ENCODE measurements at places on chromosomes 6 and 20.

DNA sequence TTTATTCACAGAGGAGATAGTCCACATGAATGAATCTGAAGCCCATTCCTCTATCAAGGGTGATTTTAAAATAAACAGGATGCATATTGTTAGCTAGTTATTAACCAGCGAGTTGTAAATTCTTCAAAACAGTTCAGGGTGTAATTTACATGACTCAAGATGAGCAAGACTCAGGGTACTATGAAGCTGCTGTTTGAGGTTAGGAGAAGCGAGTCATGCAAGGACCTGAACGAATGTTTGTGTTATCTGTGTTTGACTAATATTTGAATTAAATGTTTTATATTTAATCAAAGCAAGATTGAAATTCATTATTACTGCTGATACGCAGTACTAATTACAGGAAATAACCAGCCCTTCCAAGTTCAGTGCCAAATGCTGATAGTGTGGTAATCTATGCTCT, 191.1 kb downstream of the SAMD5 start:
- no peak for DNase-seq

DNA sequence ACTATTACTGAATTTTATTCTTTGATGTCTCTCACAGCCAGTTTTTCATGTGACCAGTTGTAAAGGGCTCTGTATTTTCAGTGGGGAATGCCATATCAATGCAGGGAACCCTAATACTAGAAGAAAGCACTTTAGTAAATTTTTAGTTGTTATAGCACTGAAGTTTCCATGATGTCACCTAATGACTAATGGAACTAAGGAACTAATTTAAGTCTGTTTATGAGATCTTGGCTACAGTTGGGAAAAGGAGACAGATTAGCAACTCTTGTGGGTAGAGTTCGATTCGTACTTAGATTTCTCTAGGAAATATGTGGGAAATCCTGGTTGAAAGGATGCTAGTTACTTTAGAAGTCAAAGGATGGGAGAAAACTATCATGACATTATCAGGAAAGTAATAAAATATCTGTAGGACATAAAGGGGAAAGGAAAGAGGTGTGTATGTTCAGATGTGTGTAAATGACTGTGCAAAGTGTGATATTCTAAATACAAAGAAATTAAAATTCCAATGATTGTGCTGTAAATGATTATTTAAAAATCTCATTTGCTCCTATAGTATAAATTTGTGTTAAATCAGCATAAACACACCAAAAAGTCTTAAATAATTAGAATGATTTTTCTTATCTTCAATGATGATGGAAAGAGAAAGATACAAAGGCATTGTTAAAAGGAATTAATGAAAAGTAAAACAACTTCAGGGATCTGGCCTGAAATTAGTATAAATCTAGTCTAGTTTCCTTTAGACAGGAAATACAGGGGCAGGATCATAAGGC, 103.4 kb downstream of the LRRC1 start:
- no peak for DNase-seq

DNA sequence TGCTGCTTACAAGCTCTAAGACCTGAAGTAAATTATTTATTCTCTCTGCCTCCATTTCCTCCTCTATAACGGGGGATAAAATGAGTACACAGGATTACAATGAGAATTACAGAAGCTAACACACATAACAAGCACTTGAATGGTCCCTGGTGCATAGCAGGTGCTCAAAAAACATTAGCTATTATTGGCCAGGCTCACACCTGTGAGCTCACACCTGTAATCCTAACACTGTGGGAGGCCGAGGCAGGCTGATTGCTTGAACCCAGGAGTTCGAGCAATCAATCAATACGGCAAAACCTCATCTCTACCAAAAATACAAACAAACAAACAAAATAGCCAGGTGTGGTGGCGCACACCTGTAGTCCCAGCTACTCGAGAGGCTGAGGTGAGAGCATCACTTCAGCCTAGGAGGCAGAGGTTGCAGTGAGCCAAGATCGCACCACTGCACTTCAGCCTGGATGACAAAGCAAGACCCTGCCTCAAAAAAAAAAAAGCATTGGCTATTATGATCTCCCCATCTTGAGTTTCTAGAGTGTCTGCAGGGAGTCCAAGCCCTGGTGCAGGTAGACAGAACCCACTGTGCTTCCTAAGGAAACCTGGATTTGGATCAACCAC, 68.1 kb downstream of the PREX1 start:
- DNase-seq, result no peak

GRCh38 chr6:150448221-150448620, 79.4 kb downstream of the IYD start:
- no peak for DNase-seq

GRCh38 chr6:16438718-16439591, 200.6 kb downstream of the GMPR start:
- no peak for DNase-seq

DNA sequence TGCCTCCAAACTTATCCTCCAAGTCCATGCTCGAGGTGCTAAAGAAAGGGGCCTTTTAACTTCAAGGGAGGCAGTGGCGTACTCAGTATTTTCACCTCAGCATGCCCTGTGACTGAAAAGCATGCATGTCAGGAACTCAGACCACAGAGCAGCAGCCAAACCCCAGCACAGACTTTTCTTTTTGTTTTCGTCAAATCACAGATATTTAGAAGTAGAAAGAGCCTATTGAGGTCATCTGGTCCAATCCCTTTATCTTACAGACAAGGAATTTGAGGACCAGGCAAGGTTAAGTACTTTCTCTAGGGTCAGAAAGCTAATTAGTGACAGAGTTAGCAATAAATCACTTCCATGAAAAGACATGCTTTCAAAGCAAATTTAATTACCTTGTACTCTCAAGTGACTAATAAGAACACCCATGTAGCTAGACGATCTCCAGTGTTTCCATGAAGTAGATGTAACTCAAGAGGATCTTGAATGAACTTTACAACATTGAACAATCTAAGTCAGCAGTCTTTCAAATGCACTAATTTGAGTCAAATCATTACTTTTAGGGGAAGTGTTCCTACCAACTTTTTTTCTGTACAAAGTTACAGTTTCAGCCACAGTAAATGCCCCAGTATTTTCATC, 35.9 kb downstream of the MOXD1 start:
- no peak for DNase-seq

DNA sequence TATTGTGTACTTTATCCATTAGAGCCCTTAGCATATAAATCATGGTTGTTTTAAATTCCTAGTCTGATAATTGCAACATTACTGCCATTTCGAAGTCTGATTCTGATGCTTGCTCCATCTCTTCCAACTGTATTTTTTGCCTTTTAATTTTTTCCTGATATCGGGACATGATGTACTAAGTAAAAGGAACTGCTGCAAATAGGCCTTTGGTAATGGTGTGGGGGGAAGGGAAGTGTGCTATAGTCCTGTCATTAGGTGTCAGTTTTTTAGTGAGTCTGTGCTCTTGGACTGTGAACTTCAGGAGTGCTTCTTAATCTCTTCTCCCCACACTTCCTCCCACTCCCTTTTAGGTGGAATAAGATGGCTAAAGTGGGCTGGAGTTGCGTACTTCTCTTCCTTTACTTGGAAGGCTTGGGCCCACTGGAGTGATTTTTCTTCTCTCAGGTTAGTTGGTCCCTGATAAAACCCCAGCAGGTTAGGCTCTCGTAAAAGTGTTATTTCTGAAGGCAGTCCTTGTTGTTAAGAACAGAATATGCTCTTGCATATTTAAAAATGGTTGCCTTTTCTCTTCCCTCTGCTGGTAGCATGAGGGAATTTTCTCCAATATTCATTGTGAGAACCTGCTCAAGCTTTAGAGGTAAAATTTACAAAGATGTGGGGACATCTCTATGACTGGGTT, 18.1 kb downstream of the STXBP5 start:
- DNase-seq, result no peak

- no peak for DNase-seq
Measured at GRCh38 chr6:36559011-36559793, 11.9 kb upstream of the STK38 start.

GRCh38 chr6:112524071-112524470, 176.9 kb downstream of the RFPL4B start:
- no peak for DNase-seq

DNA sequence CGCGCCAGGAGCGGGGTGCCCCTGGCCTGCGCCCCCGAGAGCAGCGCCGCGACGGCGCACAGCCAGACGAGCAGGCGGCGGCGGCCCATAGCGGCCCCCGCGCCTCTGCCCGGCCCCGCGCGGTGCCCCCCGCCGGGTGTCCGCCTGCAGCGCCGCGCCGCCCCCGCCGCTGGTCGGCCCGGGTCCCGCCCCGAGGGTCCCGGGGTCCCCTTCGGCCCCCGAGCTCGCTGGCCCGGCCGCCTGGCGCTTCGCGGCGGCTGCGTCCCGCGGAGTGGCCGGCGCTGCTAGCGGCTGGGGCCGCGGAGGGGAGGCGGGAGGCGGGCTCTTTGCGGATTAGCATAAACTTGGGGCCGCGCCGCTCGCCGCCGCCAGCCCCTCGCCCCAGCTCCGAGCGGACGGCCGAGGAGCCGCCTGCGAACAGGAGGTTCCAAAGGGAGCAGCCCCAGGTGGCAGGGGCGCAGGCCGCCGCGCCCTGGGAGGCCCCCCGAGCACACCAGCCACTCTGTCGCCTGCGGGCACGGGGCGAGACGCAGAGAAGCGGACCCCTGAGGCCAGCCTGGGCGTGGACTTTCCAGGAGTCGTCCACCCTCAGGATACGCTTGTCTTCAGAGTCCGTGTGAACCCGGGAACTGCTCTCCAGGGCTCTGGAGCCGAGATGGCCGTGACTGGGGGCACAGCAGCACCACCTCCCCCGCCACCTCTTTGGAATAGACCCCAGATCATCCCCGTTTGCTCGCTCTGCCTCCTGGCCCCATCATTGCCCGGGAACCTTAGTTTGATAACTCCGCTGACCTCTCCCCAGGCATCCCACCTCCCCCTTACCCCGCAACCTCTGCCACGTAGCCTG, at the start of gene EMILIN3:
Gene EMILIN3, minus strand, starts transcription at position 273 of the 847 bp plus-strand sequence. Its CDS starts 184 bp downstream, at position 89.
- DNase-seq, result no peak

GRCh38 chr6:142357879-142358278, 56.1 kb downstream of the ADGRG6 start:
- no peak for DNase-seq

DNA sequence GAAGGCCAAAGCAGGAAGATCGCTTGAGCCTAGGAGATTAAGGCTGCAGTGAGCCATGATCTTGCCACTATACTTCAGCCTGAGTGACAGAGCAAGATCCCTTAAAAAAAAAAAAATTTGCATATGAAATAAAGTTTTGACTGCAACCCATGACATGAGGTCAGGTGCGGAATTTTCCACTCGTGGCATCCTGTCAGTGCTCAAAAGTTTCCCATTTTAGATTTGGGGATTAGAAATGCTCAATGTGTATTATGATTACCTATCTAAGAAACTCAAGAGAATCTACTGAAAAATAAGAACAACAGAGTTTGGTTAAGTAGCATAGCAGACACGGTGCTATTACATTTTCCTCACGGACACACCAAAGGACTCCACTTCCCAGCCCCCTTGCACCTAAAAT, 11.7 kb downstream of the SLC23A2 start:
- DNase-seq, result no peak

DNA sequence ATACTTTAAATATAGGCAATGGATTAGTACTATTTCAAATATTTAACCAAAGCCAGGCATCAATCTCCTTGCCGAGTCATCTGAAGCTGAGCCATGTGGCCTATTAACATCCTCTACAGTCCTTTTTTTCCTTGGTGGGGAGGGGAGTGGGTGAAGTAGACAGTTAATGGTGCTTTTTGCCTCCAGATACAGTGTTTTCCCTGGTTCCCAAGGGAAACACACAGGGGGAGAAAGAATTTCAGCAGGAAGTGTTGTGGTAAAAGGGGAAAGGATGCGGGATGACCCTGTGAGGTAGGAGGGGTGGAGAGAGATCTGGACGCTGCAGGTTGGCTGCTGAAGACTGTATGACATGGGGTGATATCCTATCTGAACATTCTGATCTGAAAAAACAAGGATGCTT, 9.6 kb downstream of the CLDN20 start:
- DNase-seq, result peak; percentile 60

DNA sequence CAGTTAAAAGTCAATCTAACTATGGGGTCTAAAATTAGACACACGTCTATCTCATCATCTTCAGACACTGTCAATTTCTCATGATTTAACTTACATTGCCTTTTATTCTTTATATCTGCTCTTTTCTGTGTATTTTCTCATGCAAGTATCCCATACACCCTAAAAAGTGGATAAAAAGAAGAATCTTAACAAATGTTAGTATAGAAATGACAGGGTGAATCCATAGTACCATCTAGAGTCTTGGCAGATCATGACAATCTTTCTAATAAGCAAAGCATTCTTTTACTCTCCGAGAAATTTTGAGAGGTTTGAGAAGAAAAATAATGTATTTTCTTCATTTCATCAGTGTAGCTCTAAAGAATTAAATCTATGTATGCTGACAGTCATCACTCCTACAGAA, 382.7 kb downstream of the C6orf118 start:
- no peak for DNase-seq

DNA sequence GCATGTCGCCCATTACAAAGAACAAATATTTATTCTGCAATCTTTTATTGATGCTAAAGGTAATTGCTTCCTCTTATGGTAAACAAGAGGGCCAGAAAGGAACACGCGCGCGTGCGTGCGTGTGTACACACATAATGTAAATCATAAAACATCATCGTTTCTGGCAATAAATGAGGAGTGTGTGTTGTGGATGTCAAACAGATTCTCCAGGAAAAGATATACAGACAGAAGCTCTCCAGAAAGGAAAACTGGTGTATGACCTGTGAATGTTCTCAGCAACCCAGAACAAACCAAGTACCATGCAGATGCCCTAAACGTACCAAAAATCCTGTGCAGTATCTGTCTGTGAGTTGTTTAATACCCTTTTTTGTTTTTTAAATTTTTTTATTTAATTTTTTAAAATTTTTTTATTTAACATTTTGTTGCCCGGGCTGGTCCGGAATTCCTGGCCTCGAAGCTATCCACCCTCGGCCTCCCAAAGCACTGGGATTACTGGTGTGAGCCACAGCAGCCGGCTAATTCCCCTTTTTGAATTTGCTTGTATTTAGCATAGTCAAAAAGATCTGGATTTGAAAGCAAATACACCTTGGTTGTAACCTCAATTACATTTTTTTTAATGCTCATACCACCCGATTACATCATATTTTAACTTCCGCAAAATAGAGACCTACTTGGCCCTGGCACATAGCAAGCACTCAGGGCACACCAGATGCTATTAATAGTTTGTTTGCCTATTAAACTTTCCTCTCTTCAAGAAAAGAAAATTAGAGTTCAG, 909 bp upstream of the NUDT3 start:
- no peak for DNase-seq

DNA sequence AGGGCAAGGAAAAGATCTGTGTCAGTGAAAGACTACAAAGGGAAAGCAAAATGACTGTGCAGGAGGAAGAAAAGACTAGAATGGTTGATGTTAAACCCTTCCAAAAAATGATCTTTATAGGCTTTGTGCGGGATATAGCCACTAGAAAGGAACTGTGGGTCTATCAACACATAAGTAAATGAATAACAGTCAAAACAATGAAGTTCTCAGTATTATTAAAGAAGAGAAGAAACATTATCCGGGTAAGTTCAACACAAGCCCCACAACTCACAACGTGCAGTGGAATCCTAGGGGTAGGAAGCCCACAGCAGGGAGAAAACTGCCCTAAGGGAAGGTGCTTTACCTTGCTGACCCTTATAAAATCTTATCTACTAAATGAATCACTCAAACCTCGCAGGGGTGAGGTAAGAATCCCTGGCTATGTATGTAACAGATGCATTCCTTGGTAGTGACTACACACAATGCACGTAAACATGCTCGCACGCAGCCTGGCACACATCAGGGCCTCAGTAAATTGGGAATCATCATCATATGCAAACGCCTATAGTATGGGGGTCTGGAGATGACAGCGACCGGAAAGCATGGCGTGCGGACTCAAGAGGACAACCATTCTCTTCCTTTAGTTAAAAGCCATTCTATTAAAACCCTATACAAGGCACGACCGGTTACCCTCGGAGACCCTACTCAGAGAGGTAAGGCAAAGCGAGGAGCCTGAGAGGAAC, 11.3 kb downstream of the TFAP2A start:
- peak; percentile 74 for DNase-seq

Measured in T1000 (cell line).